ENCODE measurements at places on chromosomes 11 and 22. TPM values are rescaled to one million over a fixed set of nuclear protein-coding genes. Genes with fewer than 3 reads are reported as not detected.

GRCh38 chr22:37230673-37231405 is 13.2 kb downstream of the RAC2 start:
- H3K4me3 ChIP-seq: no peak overlapping the region
- DNase-seq: no peak
- peaks cover 40% of the 10 kb centered on the region for H3K27me3 ChIP-seq
- peaks cover 54% of the 10 kb centered on the region for H3K4me1 ChIP-seq

DNA sequence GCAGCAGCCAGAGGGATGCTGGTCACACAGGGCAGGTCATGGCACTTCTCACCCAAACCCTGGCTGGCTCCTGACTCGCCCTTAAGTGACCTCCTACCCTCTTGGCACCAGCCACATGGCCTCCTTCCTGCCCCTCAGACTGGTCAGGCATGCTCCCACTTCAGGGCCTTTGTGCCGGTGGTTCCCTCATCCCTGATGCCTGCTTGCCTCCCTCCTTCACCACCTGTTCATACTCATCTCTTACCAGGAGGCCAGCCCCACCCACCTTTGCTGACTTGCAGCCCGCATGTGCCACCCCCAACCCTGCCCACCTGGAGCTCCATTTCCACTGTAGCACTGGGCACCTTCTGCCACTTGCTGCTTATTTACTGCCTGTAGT is 20.1 kb downstream of the GNAZ start:
- peaks cover 13% of the 10 kb centered on the region for H3K4me1 ChIP-seq
- no peaks in the 10 kb centered on the region for H3K36me3 ChIP-seq
- no peak for DNase-seq
- no peaks in the 10 kb centered on the region for H3K27me3 ChIP-seq
- H3K27ac ChIP-seq: no peak overlapping the region

DAGLA gene
- 6.9 TPM for total RNA-seq

DNA sequence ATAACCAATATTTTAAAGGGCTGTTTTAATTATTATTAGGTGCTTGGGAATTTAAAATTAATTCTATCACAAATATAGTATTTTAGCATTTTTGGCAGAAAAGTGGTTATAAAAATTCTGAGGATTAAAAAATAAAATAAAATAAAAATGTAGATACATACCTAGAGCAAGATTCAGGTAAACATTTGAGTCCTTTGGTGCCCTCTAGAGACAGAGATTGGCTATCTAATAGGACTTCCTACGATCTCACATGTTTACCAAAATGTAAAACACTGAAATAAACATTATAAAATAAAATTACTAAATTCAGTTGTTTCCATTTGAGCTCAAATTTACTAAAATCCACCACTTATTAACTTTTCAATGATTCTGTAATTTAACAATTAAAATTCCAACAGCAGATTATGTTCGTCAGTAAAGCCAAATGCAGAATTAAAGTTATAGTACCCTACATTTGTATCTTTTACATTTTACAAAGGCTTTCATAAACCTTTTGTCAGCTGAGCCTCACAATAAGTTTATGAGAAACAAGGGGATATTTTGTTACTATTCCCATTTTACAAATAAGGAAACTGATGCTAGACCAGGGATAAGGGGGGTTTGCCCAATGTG is 27.7 kb downstream of the SLC36A4 start:
- H3K4me3 ChIP-seq: no peak overlapping the region
- no peaks in the 10 kb centered on the region for H3K4me1 ChIP-seq
- DNase-seq: no peak
- H3K27ac ChIP-seq: no peak overlapping the region

DNA sequence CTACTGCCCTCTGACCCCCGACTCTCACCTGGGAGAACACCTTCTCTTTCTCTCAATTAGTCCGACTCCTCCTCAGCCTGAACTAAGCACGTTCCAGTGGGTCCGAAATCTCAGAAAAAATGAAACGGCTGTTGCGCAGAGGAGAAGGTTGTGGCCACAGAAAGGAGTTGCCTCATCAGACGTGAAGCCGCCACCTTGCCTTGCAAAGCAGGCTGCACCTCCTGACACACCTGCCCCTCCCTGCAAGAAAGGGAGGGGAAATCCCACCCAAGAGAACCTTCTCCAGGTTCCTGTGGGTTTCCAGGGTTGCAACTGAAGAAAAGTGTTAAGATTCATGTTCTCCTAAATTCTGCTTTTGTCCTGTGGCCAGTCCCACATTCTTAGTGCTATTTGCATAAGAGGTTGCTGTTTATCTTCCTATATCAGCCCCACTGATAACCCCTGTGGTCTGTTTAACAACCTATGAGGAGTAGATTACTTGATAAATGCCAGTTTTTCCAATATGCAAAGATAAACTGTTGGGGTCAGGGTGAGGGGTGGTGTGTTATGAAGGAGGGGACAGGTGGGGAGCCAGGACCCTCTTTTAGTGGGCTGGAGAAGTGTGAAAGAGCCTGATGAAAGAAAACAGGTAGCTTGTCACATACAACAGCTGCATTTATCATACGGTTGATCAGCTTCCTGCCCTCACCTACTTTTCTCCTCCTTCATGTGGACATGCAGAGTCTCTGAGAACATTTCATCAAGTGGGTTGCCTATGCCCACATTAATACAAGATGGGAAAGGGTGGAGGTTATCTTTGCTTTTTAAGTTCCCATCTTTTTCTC is 18.2 kb downstream of the ZBTB16 start:
- H3K27ac ChIP-seq: no peak overlapping the region
- peak overlapping the region; percentile 8 for H3K4me3 ChIP-seq
- no peak for DNase-seq
- H3K36me3 ChIP-seq: no peaks in the 10 kb centered on the region

- H3K4me3 ChIP-seq: no peak overlapping the region
- no peak overlapping the region for H3K27ac ChIP-seq
- no peaks in the 10 kb centered on the region for H3K27me3 ChIP-seq
- peaks cover 65% of the 10 kb centered on the region for H3K36me3 ChIP-seq
- DNase-seq: no peak
- H3K4me1 ChIP-seq: peaks cover 43% of the 10 kb centered on the region
Observed at GRCh38 chr11:59191095-59191494, 19.2 kb downstream of the DTX4 start.

GRCh38 chr22:31867386-31868153 is 76.8 kb upstream of the YWHAH start:
- H3K36me3 ChIP-seq: no peaks in the 10 kb centered on the region
- H3K27ac ChIP-seq: no peak overlapping the region
- no peaks in the 10 kb centered on the region for H3K27me3 ChIP-seq
- no peak overlapping the region for H3K4me3 ChIP-seq
- H3K4me1 ChIP-seq: peaks cover 11% of the 10 kb centered on the region

- H3K27me3 ChIP-seq: no peaks in the 10 kb centered on the region
- no peaks in the 10 kb centered on the region for H3K4me1 ChIP-seq
- H3K4me3 ChIP-seq: no peak overlapping the region
Observed at GRCh38 chr11:89495951-89496350, 4.8 kb upstream of the NOX4 start.

DNA sequence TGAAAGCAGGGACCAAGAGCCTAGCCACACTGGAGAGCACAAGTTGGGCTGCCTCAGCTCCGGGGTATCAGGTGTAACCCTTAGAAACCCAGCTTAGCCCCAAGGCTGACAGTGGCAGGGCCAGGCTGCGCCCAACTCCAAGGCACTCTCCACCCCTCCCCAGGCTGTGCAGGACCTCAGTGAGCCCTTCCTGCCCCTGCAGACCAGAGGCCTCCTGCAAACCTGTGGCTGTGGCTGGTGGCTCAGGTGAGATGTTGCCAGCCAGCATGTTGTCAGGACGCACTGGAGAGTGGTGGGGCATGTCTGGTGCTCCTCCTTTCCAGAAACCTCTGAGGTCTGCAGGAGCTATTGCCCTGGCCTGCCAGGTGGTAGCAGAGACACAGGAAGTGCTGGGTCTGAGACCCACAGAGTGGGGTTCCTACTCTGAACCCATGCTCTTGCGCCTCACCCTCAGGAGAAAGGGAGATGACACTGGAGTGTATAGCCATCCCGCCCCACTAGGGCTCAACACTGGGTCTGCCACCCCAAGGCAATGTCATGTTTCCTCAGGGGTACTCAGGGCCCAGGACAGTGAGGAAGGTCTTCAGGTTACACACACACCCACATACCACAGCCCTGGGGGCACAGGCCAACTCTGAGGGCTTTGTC is 2.4 kb upstream of the SCARF2 start:
- DNase-seq: no peak
- H3K27ac ChIP-seq: no peak overlapping the region
- H3K4me1 ChIP-seq: peaks cover 54% of the 10 kb centered on the region
- H3K4me3 ChIP-seq: no peak overlapping the region

PDE3B gene
- 3.0 TPM for total RNA-seq

DNA sequence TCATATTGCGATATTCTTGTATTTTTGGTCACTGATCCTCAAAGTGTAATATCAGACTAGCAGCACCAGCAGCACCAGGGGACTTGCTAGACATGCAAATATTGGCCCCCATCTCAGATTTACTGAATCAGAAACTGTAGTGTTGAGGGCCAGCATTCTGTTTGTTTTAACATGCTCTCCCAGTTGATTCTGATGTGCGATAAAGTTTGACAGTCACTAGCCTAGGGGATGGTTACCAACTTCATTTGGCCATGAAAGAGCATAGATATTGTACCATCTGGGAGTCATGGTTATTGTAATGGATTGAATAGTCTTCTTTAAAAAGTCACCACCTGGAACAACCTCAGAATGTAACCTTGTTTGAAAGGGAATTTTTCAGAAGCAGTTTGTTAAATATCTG is 1090.4 kb upstream of the RAG2 start:
- no peaks in the 10 kb centered on the region for H3K36me3 ChIP-seq
- H3K27me3 ChIP-seq: no peaks in the 10 kb centered on the region
- no peak overlapping the region for H3K4me3 ChIP-seq
- DNase-seq: no peak

DNA sequence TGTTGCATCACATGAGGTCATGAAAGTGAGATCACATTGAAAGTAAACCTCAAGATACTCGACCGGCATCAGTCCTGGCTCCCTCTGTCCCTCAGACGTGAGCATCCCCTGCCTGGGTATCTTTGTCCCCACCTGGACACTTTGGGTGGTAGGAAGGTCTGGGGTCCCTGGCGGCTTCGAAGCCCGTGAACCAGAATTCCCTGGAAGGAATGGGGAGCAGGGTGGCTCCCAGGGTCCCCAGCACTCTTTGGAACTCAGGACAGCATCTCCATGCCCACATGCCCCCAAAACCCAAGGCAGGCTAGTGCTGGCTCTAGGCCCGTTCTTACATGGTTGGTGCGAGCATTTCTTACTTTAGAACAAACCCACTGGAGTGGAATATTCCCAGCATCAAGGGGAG is 7.5 kb downstream of the DERL3 start:
- H3K27me3 ChIP-seq: no peaks in the 10 kb centered on the region
- H3K27ac ChIP-seq: no peak overlapping the region
- H3K4me1 ChIP-seq: peaks cover 15% of the 10 kb centered on the region
- no peak overlapping the region for H3K4me3 ChIP-seq

- peak overlapping the region; percentile 88 for H3K27ac ChIP-seq
- H3K4me3 ChIP-seq: no peak overlapping the region
- H3K36me3 ChIP-seq: peaks cover 28% of the 10 kb centered on the region
- peaks cover 68% of the 10 kb centered on the region for H3K4me1 ChIP-seq
- H3K27me3 ChIP-seq: no peaks in the 10 kb centered on the region
Observed at GRCh38 chr11:69002570-69003231, 10.3 kb downstream of the MRGPRF start.
